ENCODE measurements at places on chromosomes 4 and X.

DNA sequence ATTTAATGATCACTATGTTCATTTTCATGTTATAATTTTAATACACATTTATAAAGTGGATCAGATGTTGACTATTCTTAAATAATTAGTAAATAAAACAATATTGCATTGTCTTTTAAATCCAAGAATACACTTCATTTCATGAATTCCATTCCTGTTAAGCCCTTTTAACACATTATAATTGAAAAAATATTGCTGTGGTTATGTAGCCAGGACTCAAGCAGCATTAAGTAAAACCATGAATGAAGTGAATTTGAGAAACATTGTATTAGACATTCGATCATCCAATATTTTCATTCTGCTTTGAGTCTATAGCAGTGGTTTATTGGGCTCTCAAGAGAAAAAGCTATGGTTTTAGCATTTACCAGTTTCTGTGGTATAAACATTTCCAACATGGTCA, 94.2 kb upstream of the RAPGEF2 start:
- DNase-seq, result no peak

DNA sequence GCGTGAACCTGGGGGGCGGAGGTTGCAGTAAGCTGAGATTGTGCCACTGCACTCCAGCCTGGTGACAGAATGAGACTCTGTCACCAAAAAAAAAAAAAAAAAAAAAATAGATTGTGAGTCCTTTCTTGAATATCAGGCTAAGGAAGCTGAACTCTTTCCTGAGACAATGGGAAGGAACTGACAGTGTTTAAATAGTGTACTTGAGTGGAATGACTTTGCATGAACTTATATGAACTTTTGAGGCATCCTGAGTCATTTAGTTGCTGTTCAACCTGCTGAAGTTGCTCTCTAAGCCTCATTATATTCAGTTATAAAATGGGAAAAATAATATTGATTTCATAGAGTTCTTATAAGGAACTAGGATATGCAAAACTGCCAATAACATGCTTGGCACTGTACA, 79.3 kb upstream of the LIMCH1 start:
- no peak for DNase-seq

DNA sequence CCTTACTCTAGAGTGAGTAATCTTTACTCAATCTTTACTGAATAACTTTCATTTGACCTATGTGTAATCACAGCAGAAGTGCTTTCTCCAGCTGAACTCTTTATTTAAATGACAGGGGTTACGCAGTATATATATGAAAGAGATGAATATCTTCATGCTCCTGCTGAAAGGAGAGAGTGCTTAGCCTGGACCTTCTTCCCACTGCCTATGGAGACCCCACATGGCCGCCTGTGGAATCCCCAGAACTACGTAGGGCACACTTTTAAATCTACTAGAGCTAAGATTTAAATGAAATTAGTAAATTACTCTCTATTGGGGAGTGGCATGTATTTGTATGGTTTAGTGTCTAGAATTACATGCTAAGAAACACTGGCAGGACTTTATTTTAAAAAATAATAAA, 391.2 kb downstream of the ANKRD50 start:
- no peak for DNase-seq

GRCh38 chrX:370963-371745, 15.6 kb downstream of the PPP2R3B start:
- peak; percentile 47 for DNase-seq

GRCh38 chr4:31341601-31342359, 621.6 kb downstream of the PCDH7 start:
- no peak for DNase-seq

DNA sequence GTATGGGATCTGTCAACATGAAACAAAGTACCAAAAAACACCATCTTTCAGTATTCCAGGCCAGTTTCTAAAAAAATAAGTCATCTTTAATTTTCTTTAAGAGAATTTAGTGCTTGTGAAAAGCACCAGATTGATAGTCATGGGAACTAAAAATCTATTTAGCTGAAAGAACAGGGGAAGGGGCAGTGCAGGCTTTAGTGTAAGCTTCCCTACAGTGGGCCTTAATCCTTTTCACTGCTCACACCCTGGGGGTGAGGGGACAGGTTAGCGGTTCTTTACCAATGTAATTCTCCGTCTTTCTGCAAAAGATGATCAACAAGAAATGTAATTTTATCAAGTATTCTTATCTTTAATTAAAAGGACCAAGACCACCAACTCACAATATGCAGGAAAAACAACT, 47.1 kb downstream of the CHIC2 start:
- no peak for DNase-seq

DNA sequence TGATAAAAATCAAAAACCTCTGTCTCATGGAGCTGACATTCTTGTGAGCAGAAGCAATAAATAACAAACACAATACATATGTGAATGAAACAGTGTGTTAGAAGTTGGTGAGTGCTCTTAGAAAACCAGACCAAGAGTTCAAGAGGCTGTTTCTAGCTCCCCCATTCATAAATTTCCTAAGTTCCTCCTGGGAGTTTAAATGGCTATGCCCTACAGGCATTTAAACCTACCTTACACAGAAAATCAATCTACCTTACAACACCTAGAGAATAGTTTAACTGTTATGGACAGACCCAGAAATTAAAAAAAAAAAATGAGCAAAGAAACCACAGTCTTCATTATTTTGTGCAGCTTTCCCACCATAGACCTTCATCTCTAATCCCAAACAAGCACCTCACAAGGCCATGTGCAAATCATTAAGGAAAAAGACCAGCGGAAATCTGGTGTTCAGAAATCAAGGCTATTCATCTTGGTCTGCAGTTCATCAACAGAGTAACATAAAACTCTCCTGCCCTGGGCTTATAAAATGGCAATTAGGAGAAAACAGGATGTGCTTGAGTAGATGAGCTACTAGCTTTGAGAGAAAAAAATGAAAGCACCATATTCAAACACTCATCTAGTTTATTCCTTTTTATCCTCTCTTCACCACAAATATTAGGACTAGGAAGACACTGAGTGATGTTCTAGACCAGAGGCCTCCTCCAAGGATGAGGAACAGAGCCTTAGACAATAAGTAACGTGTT, 147.2 kb downstream of the SHROOM3 start:
- DNase-seq, result no peak

DNA sequence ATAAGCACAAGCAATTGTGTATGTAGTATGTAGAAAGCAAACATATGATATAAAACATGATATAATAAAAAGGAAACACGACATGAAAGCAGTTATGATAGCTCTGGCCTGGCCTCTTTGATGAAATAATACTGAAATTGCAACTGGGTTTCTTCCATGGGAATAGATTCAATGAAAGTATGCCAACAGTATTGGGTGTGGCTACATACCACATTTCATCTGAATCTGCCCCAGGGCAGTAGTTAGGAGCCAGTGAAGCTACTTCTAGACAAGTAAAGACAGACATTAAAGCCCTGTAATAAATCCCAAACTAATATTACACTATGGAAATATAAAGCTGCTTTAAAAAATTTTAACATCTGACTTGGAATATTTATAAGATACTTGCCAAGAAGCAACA, 207.3 kb downstream of the FBXW7 start:
- no peak for DNase-seq

GRCh38 chr4:100257567-100257966, 67.3 kb upstream of the DDIT4L start:
- DNase-seq, result no peak

DNA sequence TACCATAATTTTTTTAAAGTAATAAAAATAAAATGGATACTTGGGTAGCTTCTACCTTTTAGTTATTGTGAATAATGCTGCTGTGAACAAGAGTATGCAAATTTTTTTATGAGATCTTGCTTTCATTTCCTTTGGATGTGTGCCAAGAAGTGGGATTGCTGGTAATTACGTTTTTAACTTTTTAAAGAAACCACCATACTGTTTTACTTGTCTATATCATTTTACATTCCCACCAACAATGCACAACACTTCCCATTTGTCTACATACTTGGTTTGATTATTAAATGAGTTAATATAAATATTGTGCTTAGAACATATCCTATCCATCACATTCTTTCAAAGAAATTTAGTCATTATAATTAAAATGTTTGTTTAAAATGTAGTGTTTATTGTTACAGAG, 3.9 kb upstream of the SULT1B1 start:
- DNase-seq, result no peak

All from GM20000 (cell line).